WTC11 (cell line): ENCODE measurements at places on chromosomes 12 and 14.

DNA sequence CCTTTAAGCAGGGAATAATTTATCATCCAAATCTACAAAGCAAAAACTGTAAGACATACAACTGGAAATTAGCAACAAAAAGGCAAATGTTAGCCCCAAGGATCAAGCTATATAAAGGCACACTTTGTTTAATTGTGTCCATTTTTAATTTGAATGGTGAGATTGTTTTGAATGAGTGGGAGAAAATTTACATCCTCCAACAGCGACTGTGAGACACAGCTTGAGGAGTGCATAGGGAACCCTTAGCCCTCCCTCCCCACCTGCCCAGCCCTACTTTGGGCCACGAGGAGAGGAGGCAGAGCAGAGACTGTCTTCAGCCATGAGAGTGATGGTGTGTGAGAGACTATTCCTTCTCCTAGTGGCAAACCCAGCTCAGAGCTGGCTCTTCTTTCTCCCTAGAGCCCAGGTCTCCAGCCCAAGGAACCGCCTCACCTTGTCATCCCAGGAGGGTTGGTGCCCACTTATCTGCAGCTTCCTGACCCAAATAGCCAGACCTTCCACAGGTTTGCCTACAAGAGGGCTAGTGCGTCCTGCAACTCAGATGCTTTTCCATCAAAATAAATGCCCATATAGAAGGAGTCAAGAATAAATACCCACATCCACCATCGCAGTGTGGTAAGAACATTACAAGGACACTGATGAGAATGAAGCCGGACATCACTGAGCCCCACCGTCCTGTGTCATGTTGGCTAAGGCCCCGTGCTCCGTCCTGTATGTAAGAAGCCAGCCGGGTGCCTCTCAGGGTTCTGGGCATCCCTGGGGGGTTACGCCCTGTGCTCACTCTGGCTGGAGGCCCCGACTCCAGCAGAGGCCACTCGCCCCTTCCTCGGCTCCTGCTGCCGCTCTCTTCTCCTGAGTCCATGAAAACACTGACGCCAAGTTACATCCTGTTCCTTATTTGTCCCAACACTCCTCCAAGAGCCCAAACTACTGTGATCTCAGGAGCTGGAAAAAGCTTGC, 36.4 kb upstream of the C14orf180 start:
- H3K4me1 ChIP-seq: peaks cover 4% of the 10 kb centered on the region; the same call in 1 of the 2 replicates
- no peaks in the 10 kb centered on the region; the same call in 1 of the 2 replicates for H3K27me3 ChIP-seq
- DNase-seq: no peak
- no peak overlapping the region for H3K27ac ChIP-seq

DNA sequence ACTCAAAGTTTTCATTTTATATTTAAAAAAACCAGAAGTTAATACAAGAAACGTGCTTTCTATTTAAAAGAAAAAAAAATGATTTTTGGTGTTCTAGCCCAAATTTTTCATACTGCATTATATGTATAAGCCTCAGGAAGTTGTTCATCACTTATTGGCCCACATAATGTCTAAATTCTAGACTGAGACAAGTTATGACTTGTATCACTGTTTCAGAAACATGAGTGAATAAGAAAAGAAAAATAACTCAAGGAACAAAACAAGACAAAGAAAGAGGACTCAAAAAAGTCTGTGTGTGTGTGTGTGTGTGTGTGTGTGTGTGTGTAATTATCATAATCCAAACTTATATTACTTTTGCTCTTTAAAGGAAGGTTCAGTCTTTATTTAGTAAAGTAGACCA, 929.8 kb downstream of the GALC start:
- no peaks in the 10 kb centered on the region for H3K36me3 ChIP-seq
- no peak overlapping the region for H3K27ac ChIP-seq
- H3K27me3 ChIP-seq: no peaks in the 10 kb centered on the region
- no peak for DNase-seq
- H3K4me3 ChIP-seq: no peak overlapping the region

DNA sequence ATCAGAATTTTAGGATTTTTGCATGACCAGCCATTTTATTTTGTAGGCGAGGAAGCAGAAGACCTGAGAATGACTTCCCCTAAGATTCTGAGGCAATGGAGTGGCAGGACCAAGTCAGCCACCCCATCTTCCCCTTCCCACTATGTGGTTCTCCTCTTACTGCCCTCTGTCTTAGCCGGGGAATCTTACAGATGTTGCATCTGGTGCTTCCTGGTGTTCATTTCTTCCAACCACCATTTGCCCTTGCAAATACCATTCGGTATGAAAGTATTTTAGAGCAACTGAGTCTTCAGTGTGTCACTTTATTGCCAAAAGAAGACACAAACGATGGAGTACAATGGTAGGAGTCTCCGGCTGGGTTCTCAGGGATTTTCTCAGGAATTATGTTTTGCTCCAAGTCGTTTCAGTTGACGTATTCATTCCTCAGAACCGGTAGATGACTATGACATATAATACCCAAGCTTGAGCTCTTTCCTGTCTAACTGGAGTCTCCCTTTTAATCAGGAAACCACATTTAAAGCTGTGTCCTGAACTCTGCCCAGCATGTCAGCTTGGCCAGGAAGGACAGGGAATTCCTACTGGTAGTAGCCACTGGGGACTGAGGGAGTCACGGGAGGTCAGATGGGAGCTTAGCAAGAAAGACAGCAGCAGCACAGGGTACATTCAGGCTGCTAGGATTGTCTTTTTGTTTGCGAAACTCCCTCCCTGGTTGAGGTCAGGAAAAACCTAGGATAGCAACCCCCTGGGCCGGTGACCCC, 87.0 kb downstream of the SAMD4A start:
- H3K36me3 ChIP-seq: no peaks in the 10 kb centered on the region
- no peak overlapping the region for H3K4me3 ChIP-seq
- DNase-seq: no peak
- no peaks in the 10 kb centered on the region; the same call in 1 of the 2 replicates for H3K27me3 ChIP-seq
- H3K27ac ChIP-seq: peak overlapping the region; percentile 27; the same call in 1 of the 2 replicates
- H3K4me1 ChIP-seq: peaks cover 36% of the 10 kb centered on the region

- H3K4me1 ChIP-seq: no peaks in the 10 kb centered on the region
- H3K36me3 ChIP-seq: peaks cover 2% of the 10 kb centered on the region; the same call in 1 of the 2 replicates
- peak overlapping the region; percentile 28 for H3K27ac ChIP-seq
- no peak for DNase-seq
- no peak overlapping the region for H3K4me3 ChIP-seq
- H3K27me3 ChIP-seq: no peaks in the 10 kb centered on the region
Observed at GRCh38 chr14:104739546-104740516, 13.1 kb upstream of the SIVA1 start.

GRCh38 chr14:104320611-104321086, 182.3 kb downstream of the KIF26A start:
- DNase-seq: peak; percentile 8
- H3K4me1 ChIP-seq: no peaks in the 10 kb centered on the region
- H3K36me3 ChIP-seq: no peaks in the 10 kb centered on the region
- H3K4me3 ChIP-seq: no peak overlapping the region

GRCh38 chr12:113055594-113056380, 743 bp upstream of the DTX1 start:
- no peak overlapping the region for H3K27ac ChIP-seq
- peaks cover 48% of the 10 kb centered on the region for H3K27me3 ChIP-seq
- no peaks in the 10 kb centered on the region for H3K36me3 ChIP-seq
- peak overlapping the region; percentile 64 for H3K4me3 ChIP-seq

GRCh38 chr14:90851327-90852036, 35.3 kb upstream of the TTC7B start:
- no peak overlapping the region for H3K27ac ChIP-seq
- H3K4me1 ChIP-seq: peaks cover 11% of the 10 kb centered on the region
- DNase-seq: no peak
- no peaks in the 10 kb centered on the region for H3K27me3 ChIP-seq
- H3K4me3 ChIP-seq: no peak overlapping the region

GRCh38 chr14:65229748-65230728, 127.7 kb upstream of the MAX start:
- peaks cover 45% of the 10 kb centered on the region for H3K4me1 ChIP-seq
- no peaks in the 10 kb centered on the region for H3K36me3 ChIP-seq
- H3K27me3 ChIP-seq: peaks cover 2% of the 10 kb centered on the region; the same call in 1 of the 2 replicates
- peak overlapping the region; percentile 66 for H3K4me3 ChIP-seq
- peak overlapping the region; percentile 66; the same call in 1 of the 2 replicates for H3K27ac ChIP-seq

GRCh38 chr14:32679927-32680612, 258.6 kb upstream of the NPAS3 start:
- no peak for DNase-seq
- no peak overlapping the region for H3K27ac ChIP-seq
- H3K27me3 ChIP-seq: no peaks in the 10 kb centered on the region
- H3K4me3 ChIP-seq: no peak overlapping the region

DNA sequence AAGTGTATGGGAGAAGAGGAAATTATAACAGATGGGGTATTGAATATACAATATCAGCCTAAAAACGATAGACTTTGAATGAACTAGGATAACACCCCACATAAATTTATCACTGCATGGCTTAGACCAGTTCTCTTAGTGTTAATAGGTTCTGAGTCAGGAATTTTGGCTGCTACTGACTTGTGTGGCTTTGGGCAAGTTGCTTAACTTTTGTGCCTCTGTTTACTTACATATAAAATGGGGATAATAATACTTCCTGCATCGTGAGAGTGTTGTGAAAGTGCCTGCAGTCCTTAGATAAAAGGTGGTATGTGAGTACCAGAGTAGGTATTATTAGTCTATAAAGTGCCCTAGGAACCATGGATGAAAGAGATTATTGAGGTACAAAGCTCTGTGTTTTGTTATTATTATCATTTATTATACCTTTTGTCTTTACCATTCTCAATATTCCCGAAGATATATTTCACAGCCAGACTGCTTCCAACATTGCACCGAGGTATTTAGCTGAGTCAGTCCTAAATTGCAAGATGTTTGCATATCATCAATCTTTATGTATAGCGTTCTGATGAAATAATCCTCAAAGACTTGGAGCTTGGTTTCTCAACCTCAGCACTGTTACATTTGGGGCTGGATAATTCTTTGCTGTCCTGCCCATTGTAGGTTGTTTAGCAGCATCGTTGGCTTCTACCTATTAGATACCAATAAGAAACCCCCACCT, 2.3 kb upstream of the PAWR start:
- DNase-seq: no peak
- no peaks in the 10 kb centered on the region; the same call in 1 of the 2 replicates for H3K27me3 ChIP-seq
- peaks cover 20% of the 10 kb centered on the region for H3K36me3 ChIP-seq
- H3K4me1 ChIP-seq: peaks cover 18% of the 10 kb centered on the region

- H3K27me3 ChIP-seq: no peaks in the 10 kb centered on the region
- peaks cover 7% of the 10 kb centered on the region; the same call in 1 of the 2 replicates for H3K36me3 ChIP-seq
- DNase-seq: no peak
- peaks cover 19% of the 10 kb centered on the region for H3K4me1 ChIP-seq
- no peak overlapping the region for H3K4me3 ChIP-seq
- peak overlapping the region; percentile 9; the same call in 1 of the 2 replicates for H3K27ac ChIP-seq
Observed at GRCh38 chr12:15966426-15966825, 55.3 kb downstream of the DERA start.

DNA sequence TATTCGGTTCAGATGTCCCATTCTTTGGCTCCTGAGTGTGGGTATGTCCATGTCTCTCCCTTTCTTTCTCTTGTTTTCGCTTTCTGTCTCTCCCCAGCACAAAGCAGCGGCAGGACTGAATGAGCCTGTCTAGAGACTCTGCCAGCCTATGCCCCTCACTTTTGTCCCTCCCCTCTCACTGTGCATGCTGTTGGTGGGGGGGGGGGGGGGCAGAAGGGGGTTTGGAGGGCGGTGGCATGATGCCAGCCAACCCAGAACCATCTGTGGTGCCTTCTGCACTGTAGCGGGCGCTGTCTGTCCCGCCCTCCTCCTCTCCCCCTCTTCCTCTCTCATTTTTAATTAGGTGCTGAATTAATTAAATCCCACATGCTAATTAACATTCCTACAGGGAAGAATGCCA, 17.7 kb downstream of the NGDN start:
- no peak overlapping the region for H3K4me3 ChIP-seq
- no peaks in the 10 kb centered on the region; the same call in 1 of the 2 replicates for H3K27me3 ChIP-seq

GRCh38 chr12:109770861-109771670, 57.4 kb downstream of the FAM222A start:
- H3K4me3 ChIP-seq: no peak overlapping the region
- H3K4me1 ChIP-seq: peaks cover 15% of the 10 kb centered on the region; the same call in 1 of the 2 replicates
- H3K27ac ChIP-seq: no peak overlapping the region

GRCh38 chr12:26046906-26047305, 77.9 kb downstream of the BHLHE41 start:
- no peaks in the 10 kb centered on the region; the same call in 1 of the 2 replicates for H3K27me3 ChIP-seq
- H3K4me3 ChIP-seq: no peak overlapping the region
- H3K4me1 ChIP-seq: peaks cover 35% of the 10 kb centered on the region
- DNase-seq: no peak
- H3K27ac ChIP-seq: no peak overlapping the region

GRCh38 chr12:128920468-128920867, 67.2 kb downstream of the GLT1D1 start:
- no peaks in the 10 kb centered on the region for H3K4me1 ChIP-seq
- no peak overlapping the region for H3K4me3 ChIP-seq
- no peaks in the 10 kb centered on the region; the same call in 1 of the 2 replicates for H3K27me3 ChIP-seq
- H3K27ac ChIP-seq: no peak overlapping the region
- DNase-seq: no peak
- H3K36me3 ChIP-seq: peaks cover 64% of the 10 kb centered on the region

- H3K4me1 ChIP-seq: 0 out of 2 replicates have a peak, but pooled peaks cover 3% of the 10 kb centered on the region
- DNase-seq: no peak
- 0 out of 2 replicates have a peak, but pooled peaks cover 2% of the 10 kb centered on the region for H3K36me3 ChIP-seq
- no peak overlapping the region for H3K4me3 ChIP-seq
- H3K27me3 ChIP-seq: no peaks in the 10 kb centered on the region
Observed at GRCh38 chr14:104882991-104883660, 18.1 kb downstream of the CEP170B start.

DNA sequence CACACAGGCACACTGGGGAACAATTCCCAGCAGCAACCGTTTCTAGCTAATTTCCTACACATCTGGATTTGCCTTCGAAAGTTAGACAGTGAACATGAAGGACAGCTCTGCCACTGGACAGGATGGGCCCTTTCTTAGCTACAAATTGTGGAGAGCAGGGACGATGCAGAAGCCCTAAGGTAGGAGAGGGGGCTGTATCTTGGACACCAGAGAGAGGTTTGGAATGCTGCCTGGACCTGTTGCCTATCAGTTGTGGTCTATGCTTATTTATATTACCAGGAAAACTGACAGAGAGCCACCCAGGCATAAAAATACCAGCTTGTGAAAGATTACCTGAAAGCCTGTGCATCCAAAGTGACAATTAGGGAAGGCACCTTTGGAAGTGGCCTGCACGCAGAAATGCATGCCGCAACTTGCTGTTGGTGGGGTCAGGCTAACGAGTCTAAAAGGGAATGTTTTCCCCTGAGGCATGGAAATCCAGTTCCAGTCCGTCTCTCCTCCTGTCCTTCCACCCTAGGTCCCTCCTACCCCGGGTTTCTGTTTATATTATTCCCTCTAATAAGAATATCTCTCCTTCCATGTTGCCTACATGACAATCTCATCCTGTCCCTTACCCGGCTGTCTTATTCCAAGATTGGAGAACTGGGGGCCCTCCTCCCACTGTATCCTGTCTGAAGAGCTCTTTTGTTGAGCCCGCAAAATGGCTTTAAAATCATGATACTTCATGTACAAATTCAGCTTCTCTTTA, 60.2 kb downstream of the MDM2 start:
- no peak overlapping the region for H3K4me3 ChIP-seq
- peaks cover 14% of the 10 kb centered on the region for H3K4me1 ChIP-seq
- no peak overlapping the region for H3K27ac ChIP-seq

GRCh38 chr12:111295176-111295575, 73.7 kb downstream of the PHETA1 start:
- H3K36me3 ChIP-seq: peaks cover 8% of the 10 kb centered on the region
- H3K27me3 ChIP-seq: no peaks in the 10 kb centered on the region
- no peak for DNase-seq
- H3K4me1 ChIP-seq: peaks cover 9% of the 10 kb centered on the region; the same call in 1 of the 2 replicates
- no peak overlapping the region for H3K4me3 ChIP-seq
